ENCODE measurements at places on chromosomes 16 and 17.
A peak's percentile ranks its signal among the peaks of the same experiment; 100 is the strongest.

DNA sequence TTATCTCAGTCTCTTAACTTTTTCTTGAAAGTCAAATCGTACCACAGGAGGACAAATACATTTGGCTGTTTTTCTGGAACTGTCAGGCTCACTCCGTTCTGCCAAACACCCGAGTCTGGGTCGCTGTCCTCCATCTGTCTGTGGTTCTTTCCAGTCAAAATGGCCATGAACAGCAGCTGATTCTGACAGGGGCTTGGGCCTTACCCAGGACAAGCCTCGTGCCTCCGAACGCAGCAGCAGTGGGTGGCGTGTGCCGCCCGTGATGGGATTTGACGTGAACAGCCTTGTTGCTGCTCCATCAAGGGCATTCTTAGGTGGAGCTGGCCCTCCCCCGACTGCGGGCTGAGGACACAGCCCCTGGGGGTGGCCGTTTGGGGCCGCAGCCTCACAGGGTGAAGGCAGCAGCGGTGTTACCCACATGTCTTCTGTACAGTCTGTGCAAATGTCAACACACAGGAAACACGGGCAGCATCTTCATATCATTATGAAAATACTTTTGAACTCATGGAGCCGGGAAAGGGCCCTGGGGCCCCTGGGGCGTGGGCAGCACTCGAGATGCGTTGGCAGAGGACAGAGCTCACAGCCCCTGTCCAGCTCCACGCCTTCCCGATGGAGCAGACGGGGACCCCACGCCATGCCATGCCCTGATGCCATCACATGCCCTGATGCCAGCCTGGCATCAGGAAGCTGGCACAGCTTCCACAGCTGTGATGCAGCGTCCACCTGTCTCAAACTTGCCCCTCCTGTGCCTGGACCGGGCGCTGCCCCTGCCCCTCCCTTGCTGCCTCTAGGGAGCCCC lies 8.6 kb upstream of the ACSF3 start:
- no peak for DNase-seq

- no peak for DNase-seq
These were observed 14.1 kb downstream of the FLYWCH2 start for GRCh38 chr16:2897110-2897509.

GRCh38 chr17:67431249-67432015 lies 54.4 kb downstream of the PITPNC1 start:
- no peak for DNase-seq

GRCh38 chr17:65730711-65731169 lies 169.3 kb upstream of the AXIN2 start:
- DNase-seq: no peak

DNA sequence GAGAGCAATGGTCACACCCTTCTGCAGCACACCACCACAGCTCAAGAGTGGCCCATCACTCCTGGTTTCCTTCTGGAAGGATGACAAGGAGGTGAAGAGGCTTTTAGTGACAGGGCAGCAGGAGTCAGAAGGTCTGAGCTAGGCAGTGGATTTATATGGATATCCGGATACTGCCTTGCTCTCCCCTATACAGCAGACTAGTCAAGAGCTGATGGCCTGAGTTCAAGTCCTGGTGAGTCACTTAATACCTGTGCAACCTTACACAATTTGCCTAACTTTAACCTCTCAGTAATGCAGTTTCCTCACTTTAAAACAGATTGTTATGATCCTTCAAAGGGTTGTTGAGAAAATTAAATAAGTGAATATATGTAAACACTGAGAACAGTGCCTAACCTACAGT lies 22.9 kb downstream of the MYO18A start:
- DNase-seq: no peak

DNA sequence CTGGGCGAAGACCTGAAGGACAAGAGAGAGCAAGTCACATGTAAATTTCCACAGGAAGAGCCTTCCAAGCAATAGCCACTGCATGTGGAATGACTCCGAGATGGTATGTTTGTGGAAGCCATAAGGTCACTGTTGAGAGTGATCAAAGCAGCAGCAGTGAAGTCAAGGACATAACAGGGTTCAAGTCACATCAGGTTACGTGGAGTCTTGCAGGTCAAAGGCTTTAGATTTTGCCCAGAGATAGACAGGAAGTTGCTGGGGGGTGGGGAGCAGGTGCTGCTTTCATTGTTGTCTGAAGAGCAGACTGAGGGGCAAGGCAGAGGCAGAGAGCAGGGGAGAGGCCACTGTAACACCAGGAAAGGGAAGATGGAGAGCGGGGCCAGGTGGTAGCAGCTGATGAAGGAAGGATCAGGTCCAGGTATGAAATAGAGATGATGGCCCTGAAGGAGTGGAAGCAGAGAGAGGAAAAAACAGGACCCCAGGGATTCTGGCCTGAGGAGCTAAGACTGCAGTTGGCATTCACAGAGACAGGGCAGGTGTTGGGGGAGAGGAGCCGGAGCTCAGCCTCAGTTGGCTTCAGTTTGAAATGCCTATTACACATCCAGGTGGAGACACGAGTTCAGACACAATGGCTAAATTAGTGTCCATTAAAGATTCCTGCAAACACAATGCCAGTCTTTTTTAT lies 129.3 kb upstream of the AXIN2 start:
- DNase-seq: no peak

DNA sequence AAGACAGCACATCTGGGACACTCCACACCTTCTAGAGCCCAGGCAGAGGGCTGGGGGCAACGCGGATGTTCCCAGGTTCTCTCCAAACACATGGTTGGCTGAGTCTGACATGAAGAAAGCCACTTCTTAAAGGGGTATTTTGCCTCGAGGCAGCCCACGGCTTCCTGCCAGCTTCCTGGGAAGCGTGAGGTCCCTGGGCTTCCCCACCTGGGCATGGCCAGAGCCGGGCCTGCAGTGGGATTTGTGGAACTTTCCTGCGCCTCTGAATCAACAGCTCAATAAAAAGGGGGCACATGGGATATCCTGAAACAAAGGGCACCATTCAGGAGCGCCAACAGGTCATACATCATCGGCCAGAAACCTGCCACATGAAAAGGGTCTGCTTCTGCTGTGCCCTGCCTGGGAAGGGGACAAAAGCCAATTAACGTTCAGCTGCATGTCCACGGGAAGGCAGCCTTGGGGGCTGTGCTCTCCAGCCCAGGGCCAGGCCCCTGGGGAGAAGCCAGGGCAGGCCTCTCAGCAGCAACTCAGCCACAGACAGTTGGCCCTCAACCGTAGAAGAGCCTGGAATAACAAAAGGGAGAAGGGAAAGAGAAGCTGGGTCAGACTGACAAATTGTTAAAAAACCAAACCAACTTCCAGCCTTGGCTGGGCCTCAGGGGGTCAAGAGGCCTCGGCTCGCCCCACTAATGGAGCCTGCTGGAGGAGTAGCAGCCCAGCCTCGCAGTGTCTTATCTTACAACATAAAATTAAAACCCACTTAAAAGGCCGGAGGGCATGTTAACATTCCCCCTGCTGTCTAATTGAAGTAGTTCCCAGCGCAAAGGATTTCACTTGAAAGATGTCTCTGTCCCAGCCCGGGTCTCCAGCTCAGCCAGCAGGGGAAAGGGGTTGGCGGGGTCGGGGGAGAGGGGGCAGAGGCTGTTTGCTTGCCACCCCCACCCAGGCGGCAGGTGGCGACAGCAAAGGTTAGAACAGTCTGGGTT lies 34.2 kb downstream of the TBX4 start:
- DNase-seq: no peak

- no peak for DNase-seq
These were observed 168.5 kb downstream of the UTP18 start for GRCh38 chr17:51428668-51429495.

DNA sequence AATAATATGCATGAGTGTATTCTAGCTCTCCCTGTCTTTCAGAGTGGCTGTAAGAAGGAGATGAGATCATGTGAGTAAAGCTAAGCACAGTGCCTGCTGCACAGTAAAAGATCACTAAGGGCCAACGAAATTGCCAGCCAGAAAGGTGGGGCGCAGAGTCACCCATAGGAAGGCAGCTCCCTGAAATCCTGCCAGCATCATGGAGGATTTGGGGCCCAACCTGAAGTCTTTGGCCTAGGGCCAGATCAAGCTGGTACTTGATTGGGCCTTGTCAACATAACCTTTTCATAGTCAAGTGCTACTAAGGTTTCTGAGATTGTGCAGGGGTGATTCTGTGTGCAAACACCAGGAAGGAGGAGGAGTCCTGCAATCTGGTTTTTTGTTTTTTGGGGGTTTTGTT lies 16.5 kb downstream of the SCNN1B start:
- DNase-seq: no peak

DNA sequence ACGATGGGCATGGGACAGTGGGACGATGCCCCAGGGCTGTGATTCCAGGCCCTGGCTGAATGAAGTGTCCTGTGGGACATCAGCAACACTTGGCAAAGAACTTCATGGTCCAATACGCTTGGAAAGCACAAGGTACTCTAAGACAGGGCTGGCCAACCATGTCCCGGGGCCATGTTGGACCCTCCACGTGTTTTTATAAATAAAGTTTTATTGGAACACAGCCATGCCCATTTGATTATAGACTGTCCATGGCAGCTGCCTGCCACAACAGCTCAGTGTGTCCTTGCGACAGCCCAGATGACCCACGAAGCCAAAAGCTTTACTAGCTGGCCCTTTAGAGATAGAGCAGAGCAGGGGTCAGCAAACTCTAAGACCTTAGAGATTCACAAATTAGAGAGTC lies 282.1 kb downstream of the C16orf95 start:
- no peak for DNase-seq

GRCh38 chr17:8371786-8372185 lies 4.7 kb downstream of the KRABD2 start:
- DNase-seq: no peak

- no peak for DNase-seq
These were observed 10.7 kb downstream of the NLK start for GRCh38 chr17:28053044-28053670.

DNA sequence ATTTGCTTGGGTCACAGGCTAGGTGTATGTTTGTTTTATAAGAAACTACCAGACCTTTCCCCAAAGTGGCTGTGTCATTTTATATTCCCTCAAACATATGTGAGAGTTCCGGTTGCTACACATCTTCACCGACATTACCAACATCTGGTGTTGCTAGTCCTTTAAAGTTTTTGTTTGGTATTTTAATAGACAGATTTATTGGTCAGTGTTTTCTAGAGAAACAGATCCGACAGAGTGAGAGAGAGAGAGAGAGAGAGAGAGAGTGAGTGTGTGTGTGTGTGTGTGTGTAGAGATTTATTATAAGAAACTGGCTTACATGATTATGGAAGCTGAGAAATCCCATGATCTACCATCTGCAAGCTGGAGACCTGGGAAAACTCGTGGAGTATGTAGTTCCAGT lies 31.0 kb downstream of the LDHD start:
- DNase-seq: no peak

- no peak for DNase-seq
These were observed 99.5 kb downstream of the MYO1D start for GRCh38 chr17:32777436-32777835.

DNA sequence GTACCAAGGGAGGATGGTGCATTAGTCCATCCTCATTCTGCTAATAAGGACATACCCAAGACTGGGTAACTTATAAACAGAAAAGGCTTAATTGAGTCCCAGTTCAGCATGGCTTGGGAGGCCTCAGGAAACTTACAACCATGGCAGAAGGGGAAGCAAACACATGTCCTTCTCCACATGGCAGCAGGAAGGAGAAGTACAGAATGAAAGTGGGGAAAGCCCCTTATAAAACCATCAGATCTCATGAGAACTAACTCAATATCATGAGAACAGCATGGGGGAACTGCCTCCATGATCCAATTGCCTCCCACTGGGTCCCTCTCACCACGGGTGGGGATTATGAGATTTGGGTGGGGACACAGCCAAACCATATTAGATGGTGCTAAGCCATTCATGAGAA lies 84.5 kb downstream of the SEC14L1 start:
- DNase-seq: no peak

DNA sequence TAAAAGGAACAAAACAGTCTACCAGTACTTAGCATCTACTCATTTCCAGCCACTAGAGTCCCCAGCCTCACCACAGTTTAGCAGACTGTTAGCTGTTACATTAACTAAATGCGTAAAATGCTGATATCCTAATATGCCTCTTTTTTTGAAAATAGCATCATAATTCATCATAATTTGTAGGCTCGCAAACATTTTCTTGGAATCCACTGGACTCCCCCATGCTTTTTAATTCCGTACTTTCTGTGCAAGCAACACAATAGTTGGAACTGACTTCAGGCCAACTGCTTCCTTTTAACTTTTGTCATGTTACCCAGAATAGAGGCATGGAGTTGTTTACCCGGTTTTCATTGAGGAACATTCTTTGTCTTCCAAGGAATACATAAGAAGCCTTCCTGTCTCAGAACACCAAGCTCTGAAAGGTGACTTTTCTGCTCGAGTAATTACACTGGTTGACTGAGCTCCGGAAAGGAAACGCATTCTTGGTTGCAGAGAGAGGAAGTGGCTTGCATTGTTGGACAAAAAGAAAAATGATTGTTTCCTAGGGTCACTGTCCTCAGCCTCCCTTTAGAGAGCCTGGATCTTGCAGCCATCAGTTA lies 30.9 kb upstream of the SEC14L1 start:
- DNase-seq: no peak

GRCh38 chr16:27505297-27506236 lies 44.1 kb downstream of the GTF3C1 start:
- no peak for DNase-seq

DNA sequence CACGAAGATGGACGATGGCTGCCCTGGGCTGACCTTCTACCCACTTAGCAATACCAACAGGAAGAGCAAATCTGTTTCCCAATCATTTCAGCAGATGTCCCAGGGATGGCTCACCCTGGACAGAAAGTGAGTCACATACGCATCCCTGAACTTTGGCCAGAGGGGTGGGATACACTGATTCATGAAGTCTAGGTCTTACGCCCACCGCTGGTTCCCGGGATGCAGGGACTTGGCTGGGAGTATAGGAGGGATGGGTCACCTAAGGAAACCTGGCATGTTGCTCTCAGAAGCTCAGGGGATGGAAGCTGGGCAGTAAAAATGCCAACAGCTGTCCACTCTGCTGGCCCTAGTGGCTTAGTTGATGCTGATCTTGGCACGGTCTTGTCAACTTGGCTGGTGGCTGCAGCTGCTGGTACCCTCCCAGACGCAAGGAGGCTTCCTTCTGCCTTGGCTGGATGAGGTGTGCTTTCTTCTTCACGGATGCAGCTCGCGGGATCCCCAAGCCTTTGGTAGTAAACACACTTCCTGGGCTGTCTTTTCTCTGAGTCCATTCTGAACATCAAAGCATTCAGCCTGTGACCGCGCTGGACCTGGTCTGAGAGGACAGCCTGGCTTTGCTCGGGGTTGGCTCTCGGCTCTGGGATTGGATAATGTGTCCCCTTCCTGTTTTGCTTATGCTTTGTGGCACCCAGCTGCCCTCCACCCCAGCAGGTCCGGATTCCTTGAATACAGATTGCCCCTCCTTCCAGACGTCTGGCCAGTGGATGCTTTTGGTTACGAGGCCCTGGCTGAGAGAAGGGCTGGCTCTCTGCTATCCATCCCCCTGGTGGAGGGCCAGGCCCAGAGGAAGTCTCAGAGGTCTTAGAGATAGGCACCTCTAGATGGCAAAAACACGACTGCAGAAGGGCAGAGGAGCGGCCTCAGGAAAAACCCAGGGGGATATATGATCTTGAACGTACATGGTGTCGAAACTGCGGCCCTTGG lies 71.5 kb downstream of the RAP1GAP2 start:
- DNase-seq: no peak

- peak; percentile 75 for DNase-seq
These were observed at the start of gene SECTM1 for GRCh38 chr17:82333279-82334171. SECTM1 (minus strand) TSS chr17:82333766; CDS start chr17:82327240, 6,526 bp downstream.

Data from muscle of arm (tissue), 14 donors.